ENCODE measurements at places on chromosomes 12 and 14. TPM values are rescaled to one million over a fixed set of nuclear protein-coding genes. Genes with fewer than 3 reads are reported as not detected.

The PCBP2 gene
- total RNA-seq, result 176 TPM

The LRRC43 gene
- 0.72 TPM for total RNA-seq

The ESYT1 gene
- total RNA-seq, result 241 TPM

The TAS2R19 gene
- total RNA-seq, result 1.2 TPM

The SRGAP1 gene
- 3.1 TPM for total RNA-seq

The COQ5 gene
- total RNA-seq, result 28.6 TPM

The TAS2R46 gene
- total RNA-seq, result 0.85 TPM

The RASSF9 gene
- 2.9 TPM for total RNA-seq

The PZP gene
- not detected for total RNA-seq

The ERO1A gene
- total RNA-seq, result 258 TPM

The PPP1R36 gene
- 0.85 TPM for total RNA-seq

The RERG gene
- total RNA-seq, result not detected

The GRIN2B gene
- 0.24 TPM for total RNA-seq

The KRT74 gene
- not detected for total RNA-seq

The ENDOU gene
- total RNA-seq, result not detected

The MRPL42 gene
- 100 TPM for total RNA-seq

The SAV1 gene
- 28.1 TPM for total RNA-seq

The CLEC4C gene
- total RNA-seq, result not detected

The MLF2 gene
- total RNA-seq, result 190 TPM
